ENCODE measurements at places on chromosomes 3 and 15. TPM values are rescaled to one million over a fixed set of nuclear protein-coding genes. Genes with fewer than 3 reads are reported as not detected.

The EAF1 gene
- 18.4 TPM for total RNA-seq

The SUCNR1 gene
- not detected for total RNA-seq

The PTX3 gene
- total RNA-seq, result 407 TPM

The CCR1 gene
- not detected for total RNA-seq

The DAZL gene
- total RNA-seq, result not detected

The FRMD5 gene
- 11.7 TPM for total RNA-seq

The CSPG5 gene
- total RNA-seq, result 0.45 TPM

The GOLGA6L22 gene
- total RNA-seq, result not detected

The CKMT1B gene
- not detected for total RNA-seq

The TTC21A gene
- 1.8 TPM for total RNA-seq

The LSMEM2 gene
- total RNA-seq, result not detected

All from endothelial cell of coronary artery (primary cell).